Stimulated activated CD4-positive, alpha-beta T cell treated with anti-CD3 and anti-CD28 coated beads, Interleukin-1b, Interleukin-23, amount 100 ng/mL, for 1 hour (primary cell): ENCODE measurements at places on chromosomes 2 and 18.

DNA sequence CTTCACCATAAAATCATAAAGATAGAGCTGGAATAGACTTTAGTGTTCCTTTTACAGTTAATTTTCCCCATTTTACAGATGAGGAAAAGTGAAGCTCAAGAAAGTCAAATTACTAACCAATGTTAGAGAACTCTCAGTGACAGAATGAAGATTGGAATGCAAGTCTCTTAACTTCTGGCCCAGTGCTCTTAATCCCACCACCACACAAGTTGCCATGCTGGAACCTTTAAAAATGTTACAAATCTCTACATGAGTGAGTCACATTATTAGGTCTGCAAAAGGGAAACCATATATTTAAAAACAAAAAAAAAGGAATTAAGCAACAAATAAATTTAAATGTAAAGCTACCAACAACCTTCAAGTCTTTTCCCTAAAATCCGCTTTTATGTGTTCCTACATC, 3.5 kb downstream of the NCKAP1 start:
- no peak for DNase-seq

DNA sequence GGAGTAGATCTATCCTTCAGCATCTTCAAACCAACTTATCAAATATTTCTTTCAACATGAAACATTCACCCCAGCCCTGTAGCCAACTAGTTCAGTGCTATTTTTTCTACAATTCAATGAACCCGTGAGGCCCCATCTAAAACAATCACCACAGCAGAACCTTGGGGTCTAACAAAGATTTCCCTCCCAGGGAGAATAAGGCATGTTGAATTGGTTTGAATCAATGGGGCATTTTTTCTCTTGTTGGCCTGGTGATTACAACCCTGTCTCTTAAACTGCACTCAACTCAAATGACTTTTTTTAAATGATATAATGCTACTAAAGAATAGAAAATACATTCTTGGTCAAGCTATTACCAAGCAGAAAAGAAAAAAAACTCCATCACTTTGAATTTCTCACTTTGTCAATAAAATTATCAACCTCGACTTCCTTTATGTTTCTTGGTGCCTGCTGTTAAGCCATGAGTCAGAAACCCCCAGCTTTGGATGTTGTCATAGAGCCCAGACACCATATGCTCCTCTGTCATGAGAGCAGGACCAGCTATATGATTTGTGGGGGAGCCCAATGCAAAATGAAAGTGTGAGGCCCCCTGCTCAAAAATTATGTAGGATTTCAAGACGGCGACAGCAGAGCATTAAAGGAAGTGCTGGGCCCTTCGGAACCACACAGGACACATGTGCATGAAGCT, 282.4 kb downstream of the MEIS1 start:
- DNase-seq, result no peak

DNA sequence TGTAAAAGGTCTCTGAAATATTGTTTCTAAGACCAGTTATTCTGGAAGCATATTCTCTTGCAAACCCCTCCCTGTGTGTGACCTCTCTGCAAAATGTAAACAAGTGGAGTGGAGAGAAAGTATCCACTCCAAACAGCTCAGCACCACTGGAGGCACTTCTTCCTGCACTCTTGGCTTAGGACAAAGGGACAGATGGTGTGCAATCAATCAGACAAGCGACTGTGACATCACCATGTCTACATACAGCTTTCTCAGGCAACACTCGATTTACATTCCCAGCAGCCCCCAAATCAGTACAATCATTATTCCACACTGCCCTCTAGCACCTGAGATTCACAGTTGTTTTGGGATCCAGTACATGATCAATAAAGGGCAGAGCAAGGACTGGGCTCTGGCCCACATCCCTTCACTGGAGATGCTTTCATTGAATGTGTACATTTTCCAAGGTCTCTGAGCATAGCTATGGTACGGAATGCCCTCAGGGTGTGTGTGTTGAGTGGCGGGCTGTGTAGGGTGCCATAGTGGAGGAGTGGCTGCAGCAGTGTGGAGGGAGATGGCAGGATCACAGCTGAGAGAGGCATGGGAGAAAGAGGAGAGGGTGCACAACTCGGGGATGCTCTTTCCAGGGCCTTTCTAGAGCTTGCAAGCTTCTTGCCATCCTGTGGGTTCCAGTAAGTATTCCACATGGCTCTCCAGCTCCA, 311.8 kb upstream of the ST6GAL2 start:
- no peak for DNase-seq

DNA sequence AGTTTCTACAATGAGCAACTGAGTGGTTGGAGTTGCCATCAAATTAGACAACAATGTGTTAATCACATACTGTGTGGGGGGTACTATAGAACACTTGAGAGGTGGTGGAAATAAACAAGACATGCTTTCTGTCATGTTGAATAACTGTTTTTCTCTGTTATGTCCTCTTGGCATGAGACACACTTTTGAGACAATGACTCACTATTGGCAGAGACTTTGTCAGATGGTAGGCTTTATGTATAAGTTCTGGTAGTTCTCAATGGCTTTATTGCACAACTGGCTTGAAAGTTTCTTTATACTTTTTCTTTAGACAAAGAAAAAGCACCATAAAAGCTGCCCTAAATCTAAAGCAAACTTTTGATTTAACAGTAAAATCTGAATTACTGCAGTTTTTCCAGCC, 578.7 kb downstream of the ADCYAP1 start:
- no peak for DNase-seq

GRCh38 chr2:236940497-236940896, 145.2 kb upstream of the COPS8 start:
- no peak for DNase-seq

DNA sequence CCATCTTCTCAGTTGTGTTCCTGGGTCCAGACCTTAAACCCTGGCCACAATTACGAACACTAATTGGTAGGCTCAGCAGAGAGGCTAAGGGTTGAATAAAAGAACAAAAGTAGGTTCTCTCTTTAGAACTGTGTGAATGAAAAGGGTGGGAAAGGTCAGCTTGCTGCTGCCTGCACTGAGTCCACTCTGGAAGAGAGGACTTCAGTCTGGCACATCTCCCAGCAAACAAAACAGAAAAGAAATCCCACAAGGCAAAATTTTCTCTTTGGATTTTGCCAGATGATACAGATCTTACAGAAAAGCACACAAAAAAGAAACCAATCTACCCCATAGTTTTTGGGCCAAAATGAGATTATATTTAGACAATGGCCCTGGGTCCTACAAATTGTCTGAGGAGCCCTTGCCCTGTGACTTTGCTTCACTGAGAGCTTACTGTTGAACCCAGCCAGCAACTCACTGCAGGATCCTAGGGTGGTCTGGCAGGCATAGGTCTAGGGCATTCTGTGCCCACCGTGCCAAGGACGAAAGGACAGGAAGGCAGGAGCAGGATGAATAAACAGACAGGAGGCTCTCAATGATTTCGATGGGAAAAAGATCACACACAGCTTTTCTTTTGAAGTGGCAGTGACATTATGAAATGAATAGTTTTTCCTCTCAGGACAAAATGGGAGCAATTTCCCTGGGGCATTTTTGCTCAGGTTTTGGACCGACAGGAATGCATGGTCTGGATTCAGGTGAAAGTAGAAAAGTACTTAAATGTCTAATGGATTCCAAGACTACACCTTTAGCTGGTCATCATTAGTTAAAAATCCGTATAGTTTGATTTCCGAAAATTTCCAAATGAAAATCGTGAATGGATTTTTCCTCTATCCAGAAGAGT, 68.4 kb upstream of the STAM2 start:
- no peak for DNase-seq

DNA sequence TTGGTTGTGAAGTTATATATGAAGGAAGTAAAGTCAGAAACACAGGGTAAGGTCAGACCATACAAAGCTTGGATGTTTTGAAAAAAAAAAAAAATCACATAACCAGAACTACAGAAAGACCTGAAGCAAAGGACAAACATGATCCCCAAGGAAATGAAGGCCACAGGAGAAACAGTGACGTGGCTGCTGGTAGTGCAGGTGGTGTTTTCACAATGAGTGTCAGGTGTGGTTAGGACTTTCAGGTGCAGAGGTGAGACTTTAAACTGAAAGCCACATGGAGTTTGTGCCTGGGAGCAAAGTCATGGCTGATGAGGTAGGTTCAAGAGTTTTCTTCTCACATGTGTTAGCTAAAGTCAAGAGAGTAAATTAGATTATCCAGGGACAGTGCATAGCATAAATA, 270.7 kb downstream of the PIEZO2 start:
- no peak for DNase-seq

GRCh38 chr2:64839844-64840243, 149.4 kb upstream of the SLC1A4 start:
- no peak for DNase-seq

DNA sequence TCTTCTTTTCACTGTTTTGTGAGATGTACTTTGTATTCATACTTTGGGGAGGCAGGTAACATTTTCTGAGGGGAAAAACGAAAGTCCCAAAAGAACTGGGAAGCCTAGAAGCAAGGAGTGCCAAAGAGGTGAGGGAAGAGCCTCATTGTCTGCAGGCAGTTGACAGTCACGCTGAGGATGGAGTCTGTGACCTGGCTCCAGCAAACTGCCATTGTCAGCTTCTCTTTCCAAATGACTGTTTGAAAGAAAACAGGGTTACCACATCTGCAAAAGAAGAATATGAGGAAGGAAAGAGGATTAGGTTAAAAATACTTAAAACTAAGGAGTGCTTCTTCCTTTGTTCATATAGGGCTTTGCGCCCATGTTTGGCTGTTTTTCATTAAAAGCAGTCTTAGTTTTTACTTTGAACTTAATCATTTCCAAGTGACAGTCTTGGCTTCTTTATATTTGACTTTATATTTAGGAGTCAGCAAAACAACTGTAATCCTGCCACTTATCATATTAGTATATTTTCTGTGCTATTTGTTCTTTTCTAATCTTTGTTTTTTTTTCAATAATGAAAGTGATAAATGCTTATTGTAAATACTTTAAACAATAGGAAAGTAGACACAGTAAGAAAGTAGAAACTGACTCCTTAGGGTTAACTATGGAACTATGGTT, 35.0 kb downstream of the CERS6 start:
- DNase-seq, result no peak

GRCh38 chr2:129915303-129915840, 64.1 kb upstream of the RAB6C start:
- no peak for DNase-seq

DNA sequence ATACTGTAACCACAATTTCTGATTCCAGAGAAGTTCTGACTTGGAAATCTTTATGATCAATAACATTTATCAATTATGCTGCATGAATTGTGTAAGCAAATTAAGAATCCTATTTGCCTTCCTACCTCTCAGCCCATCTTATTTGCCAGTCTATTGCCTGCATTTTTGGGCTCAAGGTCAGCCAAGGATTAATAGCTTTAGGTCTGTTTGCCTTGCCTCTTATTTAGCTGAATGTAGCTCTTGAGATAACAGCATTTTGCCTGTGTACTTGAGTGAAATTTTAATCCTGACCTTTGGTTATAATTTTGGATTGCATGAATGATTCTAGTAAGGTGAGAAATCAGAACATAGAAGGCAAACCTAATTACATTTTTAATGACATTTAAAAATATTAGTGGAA, 51.2 kb downstream of the MYO3B start:
- DNase-seq, result no peak

- DNase-seq, result no peak
Measured at GRCh38 chr2:162537651-162538050, 193.7 kb downstream of the GCA start.

DNA sequence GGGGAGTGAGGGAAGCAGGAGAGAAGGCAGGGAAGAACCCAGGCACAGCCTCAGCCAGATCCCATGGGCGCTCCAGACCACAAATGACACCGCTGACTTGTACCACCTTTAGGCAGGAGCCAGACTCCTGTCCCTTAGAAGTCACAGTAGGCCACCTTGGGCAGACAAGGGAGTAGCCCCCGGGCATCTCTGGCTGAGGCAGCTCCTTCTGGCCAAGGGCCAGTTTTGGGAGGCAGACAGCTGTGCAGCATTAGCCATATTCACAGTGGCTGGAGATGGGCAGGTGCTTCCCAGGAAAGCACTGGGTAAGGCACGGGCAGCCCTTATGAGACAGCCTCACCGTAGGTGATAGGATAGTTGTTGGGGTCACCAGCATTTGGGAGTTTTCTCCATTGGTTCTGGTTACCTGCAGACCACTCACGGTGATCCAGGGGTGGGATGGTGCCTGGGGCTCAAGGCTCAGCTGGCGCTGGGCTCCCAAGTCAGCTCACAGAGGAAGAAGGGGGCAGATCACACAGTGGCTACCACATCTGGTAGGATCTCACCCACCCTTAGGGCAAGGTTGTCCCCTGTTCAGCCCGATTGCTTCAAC, 2.1 kb downstream of the ASTL start:
- DNase-seq, result no peak

DNA sequence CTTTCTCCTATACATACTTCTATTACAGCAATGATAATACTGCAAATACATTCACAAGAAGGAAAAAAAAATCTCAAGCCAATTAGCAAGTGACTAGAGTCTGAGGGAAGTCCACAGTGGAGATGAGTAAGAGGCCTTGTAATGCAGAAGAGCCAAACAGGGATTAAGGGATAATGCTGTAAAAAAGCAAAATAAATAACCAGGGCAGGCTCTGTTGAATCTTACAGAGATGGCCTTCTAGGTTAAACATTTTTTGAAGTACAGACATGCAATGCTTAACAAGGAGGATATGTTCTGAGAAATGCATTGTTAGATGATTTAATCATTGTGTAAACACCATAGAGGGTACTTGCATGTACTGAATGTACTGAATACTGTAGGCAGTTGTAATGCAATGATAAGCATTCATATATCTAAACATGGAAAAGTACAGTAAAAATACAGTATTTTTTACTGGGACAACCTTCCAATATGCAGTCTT, 122.1 kb upstream of the RMDN2 start:
- no peak for DNase-seq

- no peak for DNase-seq
Measured at GRCh38 chr2:72895759-72896281, 8.6 kb downstream of the SPR start.

- DNase-seq, result no peak
Measured at GRCh38 chr2:44774826-44775492, 166.5 kb upstream of the SIX3 start.

DNA sequence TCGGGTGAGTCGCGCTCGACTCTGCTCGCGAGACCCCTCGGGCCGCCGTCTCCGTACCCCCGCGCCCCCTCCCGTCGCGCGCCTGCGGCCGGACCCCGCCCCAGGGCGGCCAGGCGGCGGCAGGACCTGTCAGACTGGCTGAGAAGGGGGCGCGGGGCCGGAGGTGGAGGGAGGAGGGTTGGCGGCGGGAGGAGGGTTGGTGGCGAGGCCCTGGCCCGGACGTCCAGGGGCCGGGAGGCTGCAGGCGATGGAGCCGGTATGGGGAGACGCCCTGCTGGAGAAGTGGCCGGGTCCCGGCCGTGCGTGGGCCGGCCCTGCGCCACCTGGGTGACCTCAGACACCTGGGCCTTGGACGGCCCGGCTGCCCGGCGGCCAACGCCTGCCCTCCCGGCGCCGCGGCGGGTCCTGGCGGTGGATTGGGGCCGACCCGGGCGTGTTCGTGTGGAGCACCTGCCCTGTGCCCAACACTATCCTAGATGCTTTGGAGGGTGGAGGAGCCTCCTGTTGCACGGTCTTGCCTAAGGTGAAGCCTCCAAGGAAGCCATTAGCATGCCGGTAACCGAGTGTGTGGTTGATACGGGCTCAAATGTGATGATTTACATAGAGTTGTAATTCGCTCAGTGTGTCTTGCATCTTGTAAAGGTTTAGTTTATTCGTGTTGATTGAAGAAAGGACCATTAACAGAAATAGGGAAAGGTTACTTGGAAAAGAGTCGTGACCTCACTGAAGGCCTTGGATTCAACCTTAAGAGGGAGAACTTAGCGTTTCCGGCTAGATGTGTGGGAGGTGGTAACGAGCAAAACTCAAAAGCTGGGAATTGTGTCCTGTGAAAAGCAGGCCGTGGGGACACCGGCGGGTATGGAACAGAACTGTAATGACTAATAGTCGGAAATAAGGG, 550 bp downstream of the MYL12B start:
- no peak for DNase-seq
